ENCODE measurements at places on chromosomes 1 and 21.

DNA sequence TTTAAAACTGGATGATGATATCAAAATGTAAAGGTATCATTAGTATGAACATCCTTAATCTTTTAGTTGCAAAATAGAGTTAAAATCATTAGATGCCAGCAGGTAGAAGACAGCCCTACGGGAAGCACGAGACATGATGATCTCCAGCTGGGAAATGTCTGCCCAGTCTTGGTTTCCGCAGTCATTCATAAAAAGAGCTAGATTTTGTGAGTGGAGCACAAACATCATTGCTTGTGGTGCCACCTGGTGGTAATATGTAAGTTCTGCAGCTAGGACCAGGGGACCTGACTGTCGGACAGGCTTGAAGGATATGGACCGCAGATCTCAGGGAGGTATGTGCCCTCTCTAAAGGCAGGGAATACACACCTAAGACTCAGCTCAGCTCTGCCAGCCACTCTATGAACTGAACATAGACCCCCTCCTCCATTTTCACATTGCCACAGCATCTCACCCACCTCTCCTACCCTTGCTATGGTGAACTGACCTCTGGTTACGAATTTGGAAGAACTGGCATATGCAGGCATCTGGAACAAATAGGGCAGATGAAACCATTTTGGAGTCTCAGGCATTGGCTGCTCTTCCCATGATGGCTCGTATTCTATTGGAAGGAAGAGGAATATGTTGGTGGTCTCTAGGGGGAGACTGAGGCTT, 9.2 kb downstream of the FCMR start:
- peak; percentile 84 for DNase-seq

- DNase-seq = no peak
Measured at GRCh38 chr1:90835661-90836344, 118.7 kb upstream of the BARHL2 start.

GRCh38 chr1:59261537-59261936, 35.4 kb upstream of the FGGY start:
- DNase-seq = no peak

- no peak for DNase-seq
Measured at GRCh38 chr21:39087238-39088030, 95.8 kb downstream of the PSMG1 start.

DNA sequence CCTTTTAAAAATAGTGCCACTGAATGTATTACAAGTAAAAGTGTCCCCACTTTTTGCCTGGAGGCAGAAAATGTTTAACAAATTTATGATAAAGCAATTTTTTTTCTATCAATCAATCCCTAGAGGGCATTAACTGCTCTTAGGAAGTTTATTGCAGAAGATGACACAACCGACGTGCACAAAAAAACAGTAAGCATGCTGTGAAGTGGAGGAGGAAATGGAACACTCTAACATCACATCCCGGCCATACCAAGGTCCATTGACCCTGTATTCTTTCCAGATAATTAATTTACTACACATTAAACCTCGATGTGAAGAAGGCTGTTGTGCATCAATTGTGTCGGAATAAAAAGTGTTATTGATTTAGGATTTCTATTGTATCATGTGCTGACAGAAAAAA, 264.9 kb upstream of the NR5A2 start:
- no peak for DNase-seq

GRCh38 chr21:33893917-33894316, 21.7 kb downstream of the ATP5PO start:
- DNase-seq = no peak

DNA sequence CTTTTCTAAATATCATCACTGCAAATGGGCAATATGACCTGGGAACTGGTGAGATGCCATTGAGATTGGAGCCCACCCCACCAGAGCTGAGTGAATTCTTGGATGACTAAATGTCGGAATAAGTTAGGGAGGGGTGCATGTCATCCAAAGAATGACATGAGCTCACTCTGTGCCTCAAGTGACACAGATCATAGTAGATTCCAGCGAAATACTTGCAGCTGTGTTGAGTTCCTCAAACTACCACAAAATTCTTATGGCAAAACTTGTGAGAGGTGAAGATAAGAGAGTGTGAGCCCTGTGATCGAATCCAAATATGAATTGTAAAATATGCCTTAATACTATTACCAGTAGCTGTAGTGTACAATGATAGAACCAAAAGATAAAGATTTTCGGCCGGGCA, 2.3 kb upstream of the TCP10L start:
- no peak for DNase-seq

GRCh38 chr1:218474128-218474527, 129.0 kb downstream of the TGFB2 start:
- DNase-seq = no peak

GRCh38 chr1:14113841-14114567, 414.0 kb downstream of the PRDM2 start:
- peak; percentile 92 for DNase-seq

- DNase-seq = no peak
Measured at GRCh38 chr1:166488327-166488726, 321.5 kb upstream of the FAM78B start.

- DNase-seq = no peak
Measured at GRCh38 chr1:20792196-20792595, 5.1 kb upstream of the HP1BP3 start.

DNA sequence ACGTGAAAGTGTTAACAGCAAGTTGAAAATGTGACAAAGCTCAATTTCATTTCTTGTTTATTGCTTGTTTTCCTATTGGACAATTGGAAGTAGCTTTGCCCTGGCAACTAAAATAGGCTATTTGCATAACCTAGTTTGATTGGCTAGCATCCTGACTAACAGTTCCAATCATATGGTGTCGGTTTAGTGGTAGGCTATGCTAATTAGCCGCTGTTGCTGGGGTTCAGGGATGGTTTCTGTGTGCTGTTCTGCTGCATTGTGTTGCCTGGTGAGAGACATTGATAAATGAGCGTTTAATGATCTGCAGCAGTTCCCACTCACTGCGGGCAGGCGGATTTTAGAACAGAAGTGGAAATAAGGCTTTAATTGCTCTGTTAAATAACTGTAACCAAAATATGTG, 68.5 kb downstream of the DYRK1A start:
- no peak for DNase-seq

DNA sequence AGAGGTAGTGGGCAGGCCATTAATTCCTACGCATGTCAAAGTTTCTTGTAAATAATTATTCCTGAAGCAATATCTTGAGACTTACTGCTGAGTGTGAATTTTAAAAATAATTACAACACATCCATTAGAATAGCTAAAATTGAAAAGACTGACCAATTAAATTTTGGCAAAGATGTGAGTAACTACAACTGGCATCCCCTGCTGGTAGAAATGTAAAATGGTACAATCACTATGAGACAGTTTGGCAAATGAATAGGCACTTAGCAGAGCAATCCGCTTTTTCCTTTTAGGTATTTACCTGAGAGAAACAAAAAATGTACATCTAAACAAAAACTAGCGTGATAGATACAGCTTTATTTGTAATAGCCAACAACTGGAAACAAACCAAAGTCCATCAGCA, 798.9 kb downstream of the BRINP3 start:
- no peak for DNase-seq

GRCh38 chr1:23613191-23614031, 54.1 kb upstream of the ID3 start:
- peak; percentile 96 for DNase-seq

GRCh38 chr1:98516306-98516705, 145.2 kb upstream of the SNX7 start:
- no peak for DNase-seq

GRCh38 chr1:51214615-51215131, 21.4 kb upstream of the RNF11 start:
- no peak for DNase-seq

GRCh38 chr1:226575436-226575720, 26.8 kb downstream of the STUM start:
- DNase-seq = no peak

DNA sequence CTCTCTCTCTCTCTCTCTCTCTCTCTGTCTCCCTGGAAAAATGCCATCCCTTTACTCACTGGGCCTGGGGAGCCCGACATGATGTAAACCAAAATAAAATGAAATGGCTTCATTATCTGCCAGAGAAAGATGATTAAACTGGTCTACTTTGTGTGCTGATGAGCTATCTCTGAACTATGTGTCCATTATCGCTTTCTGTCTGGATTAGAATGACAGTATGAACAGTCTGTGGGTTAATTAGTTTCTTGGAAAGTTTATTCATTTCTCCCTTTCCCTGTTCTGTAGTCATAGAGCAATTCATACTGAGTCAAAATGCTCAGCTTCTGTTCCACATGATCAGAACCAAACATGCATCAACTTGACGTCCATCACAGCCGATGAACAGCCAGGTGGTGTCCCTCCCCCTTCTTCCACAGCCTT, 72.4 kb upstream of the KCND3 start:
- no peak for DNase-seq

DNA sequence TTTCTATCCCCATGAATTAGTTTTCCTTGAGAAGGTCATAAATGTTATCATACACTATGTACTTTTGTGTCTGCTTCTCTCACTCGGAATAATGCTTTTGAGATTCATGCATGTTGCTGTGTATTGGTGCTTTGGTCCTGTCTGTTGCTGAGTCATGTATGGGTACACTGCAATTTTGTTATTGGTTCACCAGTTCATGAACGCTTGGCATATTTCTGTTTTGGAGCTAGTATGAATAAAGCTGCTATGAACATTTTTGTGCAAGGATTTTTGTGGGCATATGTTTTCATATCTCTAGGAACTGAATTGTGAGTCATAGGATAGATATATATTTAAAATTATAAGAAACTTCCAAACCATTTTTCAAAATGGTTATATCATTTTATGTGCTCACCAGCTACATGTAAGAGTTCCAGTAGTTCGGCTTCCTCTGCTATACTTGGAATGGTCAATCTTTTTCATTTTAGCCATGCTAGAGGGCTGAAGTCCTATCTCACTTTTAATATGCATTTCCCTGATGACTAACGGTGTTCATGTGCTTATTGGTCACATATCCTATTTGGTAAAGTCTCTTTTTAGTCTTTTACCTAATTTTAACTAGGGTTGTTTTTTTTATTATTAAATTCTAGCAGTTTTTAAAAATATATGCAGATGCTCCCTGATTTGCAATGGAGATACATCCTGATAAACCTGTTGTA, 38.2 kb downstream of the ETS2 start:
- DNase-seq = no peak

- no peak for DNase-seq
Measured at GRCh38 chr1:35111106-35111505, 31.9 kb downstream of the ZMYM1 start.

All from OCI-LY7 (cell line).